Fibroblast of mammary gland (primary cell): ENCODE measurements at places on chromosomes 6 and 20.

GRCh38 chr6:125102891-125103290 is 50.7 kb upstream of the TPD52L1 start:
- DNase-seq, result peak; percentile 68

GRCh38 chr20:45867819-45868176 is 10.4 kb downstream of the ZSWIM3 start:
- DNase-seq, result peak; percentile 47

DNA sequence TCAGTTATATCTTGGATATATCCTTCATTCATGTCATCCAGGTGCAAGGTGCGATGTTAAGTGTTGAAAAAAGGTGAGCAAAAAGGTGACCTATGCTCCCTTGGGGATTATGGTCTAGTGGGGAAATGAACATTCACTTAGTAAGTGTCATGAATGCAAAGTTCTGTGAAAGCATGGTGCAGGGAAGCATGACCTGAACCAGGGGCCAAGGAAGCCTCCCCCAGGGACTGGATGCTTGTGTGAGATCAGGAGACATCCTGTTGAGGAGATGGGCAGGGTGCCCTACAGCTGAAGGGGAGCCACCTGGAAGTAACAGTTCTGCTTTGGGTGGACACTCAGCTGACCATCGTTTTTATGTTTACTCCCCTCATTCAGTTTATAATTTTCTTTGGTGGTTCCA is 179.5 kb downstream of the SYNDIG1 start:
- DNase-seq, result no peak

DNA sequence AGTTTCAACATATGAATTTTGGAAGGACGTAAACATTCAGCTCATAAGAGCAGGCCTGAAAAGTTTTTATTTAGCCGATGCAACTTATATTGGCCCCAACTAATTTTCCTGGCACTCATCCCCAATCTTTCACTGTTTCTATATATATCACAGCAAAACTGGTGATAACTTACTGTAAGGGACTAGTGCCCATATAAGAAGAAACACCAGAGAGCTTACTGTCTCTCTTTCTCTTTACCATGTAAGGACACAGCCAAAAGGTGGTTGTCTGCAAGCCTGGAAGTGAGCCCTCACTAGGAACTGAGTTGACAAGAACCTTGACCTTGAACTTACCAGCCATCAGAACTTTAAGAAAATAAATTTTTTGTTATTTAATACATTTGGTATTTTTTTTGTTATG is 807.4 kb upstream of the CITED2 start:
- no peak for DNase-seq

DNA sequence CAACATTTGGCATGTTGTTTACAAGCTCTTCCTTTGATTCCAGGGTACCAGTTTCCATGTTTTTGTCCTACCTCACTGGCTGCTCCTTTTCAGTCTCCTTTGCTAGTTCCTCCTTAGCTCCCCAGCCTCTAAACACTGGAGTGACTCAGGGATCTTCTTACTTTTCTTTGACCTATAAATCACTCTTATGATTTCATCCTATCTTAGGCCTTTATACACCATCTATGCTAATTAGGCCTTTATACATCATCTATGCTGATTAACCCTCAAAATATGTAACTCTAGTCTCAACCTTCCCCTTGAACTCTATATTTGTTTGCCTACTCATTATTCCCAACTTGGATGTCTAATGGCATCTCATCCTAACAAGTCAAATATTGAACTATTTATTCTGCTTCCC is 9.5 kb downstream of the TMEM30A start:
- peak; percentile 94 for DNase-seq

DNA sequence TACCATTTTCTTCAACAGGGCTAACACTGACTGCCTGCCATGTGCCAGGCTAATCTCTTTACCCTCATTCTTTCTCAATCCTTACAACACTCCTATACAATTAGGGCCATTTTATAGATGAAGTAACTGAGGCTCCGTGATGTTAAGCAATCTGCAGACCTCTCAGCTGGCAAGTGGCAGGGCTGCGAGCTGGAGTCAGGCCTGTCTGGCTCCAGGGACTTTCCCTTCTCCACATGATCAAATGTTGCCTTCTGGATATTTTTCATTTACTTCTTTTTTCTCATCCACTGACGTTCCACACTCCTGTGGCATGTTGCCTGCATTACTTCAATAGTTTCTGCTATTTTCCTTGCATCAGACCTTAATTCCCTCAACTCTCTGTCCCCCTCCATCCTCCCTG is 55.2 kb upstream of the TAGAP start:
- no peak for DNase-seq

GRCh38 chr6:43671801-43672690 is 15.5 kb downstream of the MRPS18A start:
- DNase-seq, result peak; percentile 33

GRCh38 chr6:106731144-106731842 is 101.9 kb downstream of the QRSL1 start:
- DNase-seq, result no peak

DNA sequence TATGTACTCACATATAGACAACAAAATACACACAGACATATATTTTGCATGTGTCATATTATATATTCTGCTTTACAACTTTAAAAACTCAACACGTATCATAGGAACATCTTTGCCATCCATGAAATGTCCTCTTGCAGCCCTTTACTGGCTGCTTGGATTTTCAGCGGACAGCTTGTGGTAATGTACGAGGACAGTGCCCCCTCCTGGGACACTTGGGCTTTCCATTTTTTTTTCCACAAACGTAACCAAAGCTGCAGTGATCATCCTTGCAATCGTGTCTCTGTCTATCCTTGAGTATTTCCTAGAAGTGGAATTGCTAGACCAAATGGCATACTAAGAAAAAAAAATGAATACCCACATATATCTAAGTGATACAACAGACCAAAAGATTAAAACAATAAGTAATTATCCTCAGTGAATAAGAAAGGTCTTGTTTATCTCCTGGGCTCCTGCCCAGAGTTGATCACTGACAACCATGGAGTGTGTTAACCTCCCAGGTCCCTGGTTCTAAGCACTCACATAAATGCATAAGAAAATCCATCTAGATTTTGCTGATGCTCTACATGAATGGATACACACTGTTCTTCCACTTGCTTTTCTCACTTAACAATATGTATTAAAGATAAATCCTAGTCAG is 18.1 kb downstream of the BPI start:
- peak; percentile 73 for DNase-seq

GRCh38 chr6:53986721-53987521 is 124.3 kb upstream of the MLIP start:
- peak; percentile 78 for DNase-seq

DNA sequence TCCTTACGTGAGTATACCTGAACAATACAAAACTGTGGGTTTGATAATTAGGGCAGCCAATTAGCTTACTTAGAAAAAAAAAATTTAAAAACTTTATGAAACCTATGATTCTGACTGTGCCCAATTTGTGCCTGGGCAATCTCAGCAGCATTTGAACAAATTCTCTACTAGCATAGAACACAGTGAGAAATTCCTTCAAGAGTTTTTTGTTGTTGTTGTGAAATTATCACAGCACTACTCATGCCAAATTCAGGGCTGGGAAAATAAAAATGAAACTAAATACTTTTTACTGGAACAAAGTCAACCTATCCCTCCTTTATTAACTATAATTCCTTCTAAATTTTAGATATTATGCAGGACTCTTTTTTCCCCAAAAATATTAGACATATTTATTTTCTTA is 42.9 kb downstream of the POU3F2 start:
- no peak for DNase-seq

DNA sequence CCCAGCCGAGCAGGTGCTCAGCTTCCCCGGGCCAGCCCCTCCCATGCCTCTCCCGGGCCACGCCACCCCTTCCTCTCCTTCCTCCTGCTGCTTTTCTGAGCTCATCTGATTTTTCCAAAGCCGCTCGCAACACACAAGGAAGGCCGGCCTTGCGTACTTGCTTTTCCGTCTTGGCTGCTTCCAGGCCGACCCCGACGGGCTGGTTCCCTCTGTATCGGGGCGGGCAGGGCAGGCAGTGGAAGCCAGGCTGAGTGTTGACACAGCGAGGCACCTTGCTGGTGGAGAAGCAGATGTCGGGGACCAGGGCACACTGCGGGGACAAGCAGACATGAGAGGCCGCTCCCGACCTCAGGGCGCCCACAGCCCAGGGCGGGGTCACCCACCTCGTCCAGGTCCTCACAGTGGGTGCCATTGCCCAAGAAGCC is 21.1 kb downstream of the THBS2 start:
- no peak for DNase-seq

DNA sequence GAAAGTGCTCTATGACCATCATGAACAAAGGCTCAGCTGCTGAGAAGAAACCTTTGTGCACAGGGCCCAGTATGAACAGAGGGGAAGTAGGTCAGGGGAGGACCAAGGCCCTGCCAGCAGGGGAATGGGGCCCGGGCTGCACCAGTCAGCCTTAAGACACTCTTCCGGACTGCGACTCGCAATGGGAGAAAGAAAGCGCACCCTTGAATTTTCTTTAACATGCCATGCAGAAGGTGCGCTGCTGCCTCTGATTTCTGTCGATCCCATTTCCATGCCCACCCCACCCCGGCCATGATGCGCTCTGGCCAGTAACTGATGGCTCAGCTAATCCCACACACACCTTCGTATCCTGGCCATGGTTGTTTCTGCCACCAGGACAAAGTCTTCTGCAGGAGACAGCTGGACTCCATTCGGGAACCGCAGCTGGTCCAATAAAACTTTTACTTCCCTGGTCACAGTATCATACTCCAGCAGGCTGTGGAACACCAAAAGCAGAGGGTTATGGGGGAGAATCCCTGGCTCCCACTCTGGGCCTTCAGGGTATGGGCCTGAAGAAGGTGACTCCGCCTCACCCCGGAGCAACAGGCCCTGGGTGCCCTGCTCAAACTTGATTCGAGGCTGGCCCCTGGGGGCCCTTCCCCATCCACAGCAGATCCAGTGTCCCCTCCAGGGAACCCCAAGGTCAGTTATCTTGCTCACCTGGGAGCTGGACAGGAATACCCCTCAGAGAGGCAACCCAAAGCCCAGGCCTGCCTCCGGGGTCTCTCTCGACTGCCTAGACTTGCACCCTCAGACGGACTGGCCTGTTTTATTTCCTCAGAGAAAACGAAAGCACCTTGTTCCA is 20.3 kb downstream of the CST7 start:
- no peak for DNase-seq

- no peak for DNase-seq
These were observed 46.8 kb downstream of the SPATA2 start for GRCh38 chr20:49868538-49868937.

GRCh38 chr20:2358006-2358405 is 22.7 kb upstream of the TGM6 start:
- DNase-seq, result no peak

GRCh38 chr6:16505711-16506357 is 255.4 kb downstream of the ATXN1 start:
- peak; percentile 91 for DNase-seq

GRCh38 chr6:82588020-82588419 is 224.4 kb downstream of the TPBG start:
- DNase-seq, result peak; percentile 19

GRCh38 chr6:2158596-2159271 is 86.7 kb downstream of the GMDS start:
- peak; percentile 53 for DNase-seq

GRCh38 chr6:142892254-142893021 is 52.5 kb downstream of the HIVEP2 start:
- DNase-seq, result no peak

GRCh38 chr6:125835221-125835744 is 44.5 kb downstream of the NCOA7 start:
- peak; percentile 70 for DNase-seq

DNA sequence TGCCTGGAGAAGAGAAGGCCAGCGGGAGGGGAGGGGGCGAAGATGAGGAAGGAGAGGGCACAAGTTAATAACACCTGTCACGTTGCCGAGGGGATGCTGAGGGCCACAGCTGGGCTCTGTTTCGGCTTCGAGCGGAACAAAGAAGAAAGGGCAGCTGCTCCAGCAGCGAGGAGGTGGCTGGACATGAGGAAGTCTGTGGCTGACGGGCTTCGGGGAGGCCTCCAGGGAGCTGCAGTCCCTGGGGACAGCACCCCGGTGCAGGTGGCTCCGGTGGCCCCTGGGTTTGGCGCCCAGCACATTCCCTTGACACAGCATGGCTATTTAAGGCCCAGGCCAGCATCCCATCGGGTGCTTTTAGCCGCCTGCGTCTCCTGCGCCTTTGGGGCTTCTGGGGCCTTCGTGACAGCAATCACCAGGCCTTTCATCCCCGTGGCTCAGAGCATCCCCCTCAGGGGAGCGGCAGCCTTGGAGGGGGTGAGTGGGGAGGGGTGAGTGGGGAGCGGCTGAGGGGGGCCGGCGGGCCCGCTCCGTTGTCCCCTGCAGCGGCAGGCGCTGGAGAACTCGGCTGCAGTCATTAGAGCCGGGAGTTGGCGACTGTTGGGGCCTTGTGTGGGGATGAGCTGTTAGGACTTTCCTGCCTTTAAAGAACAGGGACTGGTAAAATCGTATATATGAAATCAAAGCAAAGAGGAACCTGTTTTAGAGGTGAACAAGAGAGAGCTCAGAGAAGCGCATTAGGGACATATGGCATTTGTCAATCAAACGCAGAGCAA is 99.0 kb downstream of the TMEM242 start:
- DNase-seq, result no peak

DNA sequence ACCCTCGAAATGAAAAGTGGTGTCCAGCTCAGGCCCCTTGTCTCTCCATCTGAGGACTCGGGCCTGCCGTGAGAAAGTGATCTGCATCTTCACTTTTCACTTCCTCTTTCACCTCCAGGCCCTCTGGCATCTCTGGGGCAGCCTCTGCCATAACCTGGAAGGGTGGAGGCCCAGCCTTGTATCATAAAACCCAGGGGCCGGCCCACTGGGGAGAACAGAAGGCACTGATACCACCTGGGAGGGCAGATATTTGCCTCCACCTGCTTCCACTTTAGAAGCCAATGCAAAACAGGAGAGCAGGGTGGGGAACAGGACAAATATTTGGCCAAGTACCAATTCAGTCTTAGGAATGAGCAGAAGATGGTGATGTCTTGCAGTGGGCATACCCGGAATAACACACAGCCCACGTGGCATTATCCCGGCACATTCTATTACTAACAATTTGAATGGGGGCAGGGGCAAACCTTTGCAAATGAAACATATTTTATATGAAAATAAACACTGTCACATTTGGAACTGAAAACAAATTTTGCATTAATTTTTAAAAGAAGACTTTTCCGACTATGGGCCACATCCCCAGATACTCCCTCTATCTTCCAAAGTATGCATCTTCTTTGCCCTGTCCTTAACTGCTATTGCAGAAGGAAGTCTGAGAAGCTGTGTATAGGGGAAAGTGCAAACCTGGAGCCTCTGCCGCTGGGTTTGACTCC is 69.2 kb upstream of the TBC1D7 start:
- no peak for DNase-seq

- DNase-seq, result no peak
These were observed 305.0 kb upstream of the KCNQ5 start for GRCh38 chr6:72316675-72317380.
